ENCODE measurements at places on chromosomes 2 and 18.

- no peak for DNase-seq
These were observed 202.2 kb downstream of the TCF4 start for GRCh38 chr18:55385770-55386169.

- no peak for DNase-seq
These were observed 159.2 kb downstream of the GALNT3 start for GRCh38 chr2:165634855-165635254.

DNA sequence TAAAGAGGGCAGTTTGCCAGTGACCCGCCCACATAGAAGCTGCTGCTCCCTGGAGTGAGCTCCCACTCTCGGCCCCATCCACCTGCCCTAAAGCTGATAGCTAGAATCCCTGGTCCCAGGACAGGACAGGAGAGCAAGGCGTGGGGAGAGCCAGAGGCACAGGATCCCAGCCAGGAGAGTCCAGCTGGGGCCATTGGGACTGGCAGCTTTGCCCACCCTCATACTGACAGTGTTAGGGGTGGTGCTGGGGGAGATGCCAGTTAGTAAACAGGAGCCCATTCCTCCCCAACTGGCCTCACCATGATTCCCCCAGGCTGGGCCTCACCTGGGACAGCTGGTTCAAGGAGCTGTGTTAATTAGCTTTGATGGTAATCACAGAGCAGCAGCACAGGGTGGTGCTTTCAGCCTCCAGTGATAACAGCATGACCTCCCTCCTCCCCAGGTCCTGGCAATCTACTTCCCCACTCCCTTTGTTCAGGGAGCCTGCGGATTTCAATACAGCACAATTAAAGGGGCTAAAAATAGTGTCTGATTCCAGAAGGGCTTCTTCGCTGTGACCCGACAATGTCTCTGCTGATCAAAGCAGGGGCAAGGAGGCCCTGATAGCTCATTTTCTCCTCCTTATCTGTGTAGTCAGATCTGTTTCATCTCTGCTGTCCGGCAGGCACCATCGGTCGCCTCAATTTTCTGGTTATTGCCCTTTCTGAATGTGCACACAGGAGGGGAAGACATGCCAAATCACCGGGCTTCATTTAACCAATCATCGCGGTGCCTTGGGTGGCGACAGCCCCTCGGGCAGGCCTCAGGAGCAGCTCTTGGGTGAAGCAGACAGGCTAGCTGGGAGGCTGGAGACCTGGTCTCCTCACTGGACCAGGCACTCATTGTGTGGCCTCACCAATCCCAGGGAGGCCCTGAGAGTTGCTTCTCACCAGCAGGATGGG is 119.9 kb upstream of the TEX51 start:
- no peak for DNase-seq

DNA sequence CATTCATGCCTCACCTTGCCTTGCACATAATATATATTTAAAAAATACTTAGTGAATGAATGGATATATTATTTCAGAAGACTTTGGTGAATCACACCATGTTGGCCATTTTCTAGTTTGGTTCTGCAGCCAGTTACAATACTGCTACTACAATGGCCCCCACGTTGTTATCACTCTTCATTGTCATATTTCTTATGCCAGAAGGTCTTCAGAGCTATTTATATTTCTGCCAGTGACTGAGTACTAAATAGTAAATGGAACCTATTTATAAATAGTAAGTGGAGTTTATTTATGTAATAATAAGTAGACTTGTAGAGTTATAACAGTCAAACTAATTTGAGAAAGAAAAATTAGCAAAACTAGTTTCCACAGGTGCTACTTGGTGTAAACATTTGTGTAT is 516.6 kb upstream of the SYT4 start:
- no peak for DNase-seq

DNA sequence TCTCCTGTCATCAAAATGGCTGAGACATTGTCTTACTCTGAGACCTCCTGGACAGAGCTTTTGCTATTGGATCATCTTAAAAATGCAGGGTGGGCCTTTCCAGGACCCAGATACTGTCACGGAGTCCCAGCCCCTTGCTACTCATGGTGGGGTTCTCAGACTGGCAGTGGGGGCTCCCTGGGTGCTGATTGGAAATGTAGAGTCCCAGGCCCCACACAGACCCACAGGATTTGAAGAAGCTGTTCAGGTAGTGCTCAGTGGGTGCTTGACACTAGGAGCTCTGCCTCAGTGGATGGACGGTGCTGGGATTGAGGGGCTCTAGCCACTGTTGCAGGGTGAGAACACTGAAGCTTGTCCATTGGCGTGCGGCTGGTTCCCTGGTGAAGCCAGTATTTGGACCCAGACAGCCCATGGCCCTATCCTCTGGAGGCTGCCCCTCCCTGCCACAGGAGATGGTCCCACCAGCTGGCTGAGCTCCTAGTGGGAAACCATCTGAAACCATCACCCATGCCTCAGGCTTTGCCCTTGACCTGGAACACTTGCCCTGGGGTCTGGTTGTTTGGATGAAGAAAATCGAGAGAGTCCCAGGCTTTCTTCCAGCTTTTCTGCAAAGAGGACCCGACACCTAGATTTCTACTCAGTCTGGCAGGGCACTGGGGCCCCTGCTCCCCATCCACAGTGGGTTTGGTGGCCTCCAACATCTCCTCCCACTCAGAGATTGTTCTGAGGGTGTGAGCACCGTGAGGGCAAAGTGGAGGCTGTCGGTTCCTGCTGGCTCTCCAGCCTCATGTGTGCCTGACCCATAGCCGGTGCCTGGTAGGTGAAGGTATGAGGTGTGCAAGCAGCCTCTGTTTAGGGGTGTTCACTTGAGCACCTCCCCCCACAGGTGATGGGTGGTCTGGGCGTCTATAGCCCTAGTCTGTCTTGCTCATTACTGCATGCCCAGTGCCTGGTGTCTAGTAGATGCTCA is 30.1 kb downstream of the MROH2A start:
- no peak for DNase-seq

DNA sequence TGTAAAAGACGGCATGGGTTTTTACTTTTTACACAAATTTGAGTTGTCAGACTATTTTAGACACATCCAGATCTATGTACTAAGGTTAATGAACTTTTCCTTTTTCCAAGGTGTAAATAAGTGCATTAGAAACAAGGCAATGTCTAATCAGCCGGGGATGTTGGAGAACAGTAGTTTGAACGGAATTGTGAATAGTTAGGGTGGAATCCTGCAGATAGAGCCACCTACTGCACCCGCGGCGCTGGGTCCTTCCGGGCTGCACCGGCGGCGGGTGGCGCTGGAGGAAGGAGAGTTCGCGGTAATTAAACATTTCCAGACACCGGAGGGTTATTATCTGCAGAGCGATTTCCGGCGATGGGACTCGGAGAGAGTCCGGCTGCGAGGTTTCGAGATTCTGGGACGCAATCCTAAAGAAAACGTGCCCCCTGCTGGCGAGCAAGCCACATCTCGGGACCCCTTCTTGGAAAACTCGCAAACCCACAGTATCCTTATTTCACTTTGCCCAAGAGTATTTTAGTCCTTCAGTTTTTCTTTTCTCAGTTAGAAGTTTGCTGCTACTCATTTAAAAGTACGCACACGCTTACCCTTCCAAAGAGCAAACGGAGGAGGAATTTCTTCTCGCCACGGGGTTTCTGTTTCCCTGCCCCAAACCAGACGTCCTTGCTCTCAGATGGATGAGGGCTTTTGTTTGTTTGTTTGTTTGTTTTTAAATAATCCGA is 4.5 kb upstream of the OSR1 start:
- DNase-seq, result no peak

DNA sequence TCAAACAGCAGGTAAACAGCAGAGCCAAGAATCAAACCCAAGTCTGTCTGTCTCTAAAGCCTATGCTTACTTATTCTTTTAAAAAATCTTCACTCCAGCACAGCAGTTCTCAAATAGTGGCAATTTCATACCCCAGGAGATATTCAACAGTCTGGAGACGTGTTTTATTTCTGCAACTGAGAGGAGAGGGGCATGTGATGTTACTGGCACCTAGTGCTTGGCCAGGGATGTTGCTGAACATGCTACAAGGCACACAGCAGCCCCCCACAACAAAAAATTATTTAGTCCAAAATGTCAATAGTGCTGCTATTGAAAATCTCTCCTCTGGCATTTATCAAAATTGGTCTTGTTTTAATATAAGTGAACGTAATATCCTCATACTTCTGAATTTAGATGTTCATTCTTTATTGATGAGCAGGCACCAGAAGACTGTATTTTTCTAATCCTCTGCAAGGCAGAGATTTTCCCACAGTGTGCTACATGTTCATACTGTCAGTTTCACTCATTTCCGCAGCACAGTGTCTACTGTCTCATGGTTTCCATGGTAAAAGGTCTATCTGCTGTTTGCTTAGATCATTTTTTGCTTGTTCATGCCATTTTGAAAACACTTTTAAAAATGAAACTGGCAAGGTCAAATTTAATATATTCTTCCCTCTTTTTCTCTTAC is 90.5 kb downstream of the LRATD1 start:
- DNase-seq, result no peak

GRCh38 chr2:30277582-30277981 is 46.2 kb downstream of the LBH start:
- no peak for DNase-seq

DNA sequence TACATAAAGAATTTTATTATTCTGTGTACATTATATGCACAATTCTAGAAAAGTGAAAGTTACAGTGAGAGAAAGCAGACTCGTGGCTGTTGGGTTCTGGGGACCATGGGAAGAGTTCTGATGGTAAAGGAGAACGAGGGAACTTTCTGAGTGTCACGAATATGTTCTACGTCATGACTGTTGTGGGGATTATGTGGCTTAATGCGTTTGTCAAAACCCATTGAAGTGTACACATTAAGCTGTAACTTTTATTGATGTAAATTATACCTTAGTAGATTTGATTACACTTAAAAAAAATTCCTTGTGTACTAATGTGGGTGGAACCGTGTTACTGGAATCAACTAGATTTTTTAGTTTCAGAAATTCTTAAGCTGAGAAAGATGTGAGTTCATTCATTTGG is 426.1 kb downstream of the DSC3 start:
- DNase-seq, result no peak

DNA sequence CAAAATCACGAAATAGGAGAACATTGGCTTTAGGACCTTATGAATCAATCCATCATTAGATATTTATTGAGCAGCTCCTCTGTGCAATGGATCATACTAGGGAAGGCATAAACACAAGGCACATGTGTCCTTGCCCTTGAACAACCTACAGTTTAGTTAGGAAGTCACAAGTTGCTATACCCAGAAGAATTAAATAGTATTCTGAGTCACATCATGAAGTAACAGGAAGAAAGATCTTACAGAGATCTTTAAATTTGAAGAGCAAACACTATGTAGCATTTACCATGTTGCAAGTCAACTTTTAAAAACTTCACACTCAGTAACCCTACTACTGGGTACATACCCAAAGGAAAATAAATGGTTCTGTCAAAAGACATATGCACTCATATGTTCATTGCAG is 355.2 kb upstream of the SLC14A2 start:
- DNase-seq, result no peak

GRCh38 chr18:28831476-28831875 is 654.5 kb upstream of the CDH2 start:
- no peak for DNase-seq

DNA sequence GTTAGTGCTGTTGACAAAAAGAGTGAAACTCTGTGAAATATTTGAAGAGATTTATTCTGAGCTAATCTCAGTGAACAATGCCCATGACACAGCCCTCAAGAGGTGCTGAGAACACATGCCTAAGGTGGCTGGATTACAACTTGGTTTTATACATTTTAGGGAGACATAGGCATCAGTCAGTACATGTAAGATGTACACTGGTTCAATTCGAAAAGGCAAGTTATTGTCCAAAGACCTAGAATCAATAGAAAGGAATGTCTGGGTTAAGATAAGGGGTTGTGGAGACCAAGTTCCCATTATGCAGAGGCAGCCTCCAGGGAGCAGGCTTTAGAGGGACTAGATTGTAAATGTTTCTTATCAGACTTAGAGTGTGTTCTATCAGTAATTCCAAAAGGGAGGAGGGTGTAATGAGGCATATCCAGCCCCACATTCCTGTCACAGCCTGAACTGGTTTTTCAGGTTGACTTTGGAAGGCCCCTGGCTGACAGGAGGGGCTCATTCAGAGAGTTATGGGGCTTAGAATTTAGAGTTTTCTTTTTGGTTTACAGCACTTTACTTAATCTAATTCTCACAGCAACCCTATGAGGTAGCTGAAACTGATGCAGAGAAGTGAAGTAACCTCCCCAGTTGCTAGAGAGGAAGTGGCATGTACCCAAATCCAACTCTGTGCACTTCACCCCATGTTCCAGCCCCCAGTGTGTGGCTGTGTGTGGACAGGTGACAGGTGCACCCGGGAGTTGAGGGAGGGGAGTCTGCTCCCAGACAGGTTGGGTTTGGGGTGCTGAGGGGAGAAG is 28.3 kb upstream of the ASAP2 start:
- DNase-seq, result no peak

DNA sequence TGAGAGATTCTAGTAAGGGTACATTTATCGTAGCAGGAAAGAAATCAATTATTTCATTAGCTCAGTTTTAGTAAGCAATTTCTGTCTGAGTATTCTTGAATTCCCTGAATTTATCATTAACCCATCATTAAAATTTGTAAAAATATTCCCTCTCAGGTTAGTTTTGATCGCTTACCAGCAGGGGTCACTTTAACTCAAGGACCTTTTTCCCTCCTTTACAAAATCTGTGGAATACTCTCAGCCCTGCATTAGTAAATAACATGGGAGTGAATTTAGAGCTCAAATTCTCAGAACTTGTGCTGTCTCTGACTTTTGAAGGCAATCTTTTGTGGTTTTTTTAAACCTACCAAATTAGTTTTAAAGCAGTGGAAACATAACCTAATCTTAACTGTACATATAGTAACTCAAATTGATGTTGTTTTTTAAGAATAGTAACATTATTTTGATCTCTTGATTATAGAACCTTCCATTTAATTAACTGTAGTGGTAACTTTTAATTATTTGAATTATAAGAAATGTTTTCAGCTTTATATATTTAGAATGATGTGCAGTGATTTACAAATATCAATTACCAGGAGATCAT is 97.2 kb downstream of the AGPS start:
- DNase-seq, result no peak

DNA sequence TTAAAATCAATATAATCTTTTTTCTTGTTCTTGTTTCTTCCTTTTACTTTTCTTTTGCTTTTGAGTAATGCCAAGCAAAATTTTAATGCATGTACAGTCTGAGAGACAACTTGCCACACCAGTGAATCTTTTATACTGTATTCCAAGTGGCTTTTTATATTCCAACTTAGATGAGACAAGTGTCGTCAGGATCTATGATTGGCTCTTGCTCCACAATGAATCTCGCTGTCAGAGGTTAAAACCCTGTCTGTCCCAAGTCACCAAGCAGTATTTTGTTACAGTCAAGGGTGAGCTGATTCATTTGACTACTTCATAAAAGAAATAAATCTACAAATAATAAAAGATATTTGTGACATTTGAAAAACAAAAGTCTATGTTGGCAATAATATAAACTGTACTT is at the start of gene MSTN:
Gene MSTN (minus strand): TSS at position 129 of the 400 bp plus-strand sequence. CDS start 133 bp downstream, outside the sequence.
- DNase-seq, result no peak

- no peak for DNase-seq
These were observed 533.5 kb downstream of the PARD3B start for GRCh38 chr2:205078762-205079161.

Measured in stimulated activated CD8-positive, alpha-beta memory T cell treated with anti-CD3 and anti-CD28 coated beads, Interleukin-15, amount 100 ng/mL, for 4 hours (primary cell).